ENCODE measurements at places on chromosomes 1 and 21.

DNA sequence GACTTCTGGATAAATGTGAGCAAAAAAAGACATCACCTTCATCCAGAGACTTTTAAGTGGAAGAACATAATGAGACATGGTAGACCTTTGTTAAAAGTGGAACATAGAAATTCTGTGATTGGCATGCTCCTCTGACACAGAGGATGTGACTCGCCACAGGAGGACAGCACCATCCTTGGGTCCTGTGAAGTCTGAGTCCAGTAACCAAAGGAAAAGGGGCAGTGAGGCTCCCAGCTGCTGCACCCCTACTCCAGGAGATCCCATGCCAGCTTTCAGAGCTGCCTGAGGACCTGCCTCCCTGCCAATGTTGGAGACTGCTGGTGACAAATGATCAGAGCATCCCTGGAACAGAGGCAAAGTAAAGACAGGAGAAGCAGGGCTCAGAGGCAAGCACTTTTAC is 136.2 kb downstream of the BRINP2 start:
- no peak for DNase-seq

DNA sequence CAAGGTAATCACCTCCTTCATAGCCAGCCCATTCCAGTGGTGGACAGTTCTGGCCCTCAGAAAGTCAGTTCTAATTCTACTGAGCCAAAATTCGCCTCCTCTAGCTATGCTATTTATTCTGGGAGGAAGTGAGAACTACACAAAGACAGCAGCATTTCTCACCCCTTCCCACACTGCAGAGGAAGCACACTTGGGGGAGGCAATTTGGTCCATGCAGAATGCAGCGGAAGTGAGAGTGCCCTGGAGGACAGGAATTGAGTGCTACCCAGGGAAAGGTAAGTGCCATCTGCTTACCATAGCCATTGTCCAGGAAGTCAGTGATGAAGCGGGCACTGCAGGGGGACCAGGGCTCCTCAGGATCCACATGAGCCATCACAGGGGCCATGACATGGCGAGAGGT is 3.7 kb downstream of the ADAMTS4 start:
- no peak for DNase-seq

DNA sequence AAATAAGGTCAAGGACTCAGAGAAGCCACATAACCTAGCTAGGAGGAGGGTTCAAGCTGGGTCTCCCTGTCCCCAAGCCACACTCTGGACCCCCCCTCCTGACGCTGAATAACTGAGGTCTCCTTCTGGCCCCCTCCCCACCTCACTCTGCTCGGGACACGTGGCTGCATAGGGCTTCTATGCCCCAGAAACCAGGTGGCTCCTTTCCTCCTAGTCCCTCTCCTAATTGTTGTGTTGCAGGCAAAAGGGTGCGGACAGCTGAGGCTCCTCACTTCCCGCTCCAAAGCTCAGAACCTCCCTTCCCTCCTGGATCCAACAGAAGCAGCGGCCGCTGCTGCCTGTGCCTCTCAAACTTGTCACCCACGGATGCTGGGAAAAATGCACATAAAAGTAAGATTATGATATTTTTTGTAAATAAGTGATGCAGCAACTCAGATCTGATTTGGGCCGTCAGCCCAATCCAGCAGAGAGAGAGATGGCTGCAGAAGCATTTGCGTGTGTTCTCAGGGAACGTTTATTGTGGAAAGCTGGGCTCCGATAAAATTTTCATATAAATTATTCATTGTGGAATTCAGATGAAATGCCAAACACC is 40.8 kb upstream of the C1orf174 start:
- DNase-seq: no peak

DNA sequence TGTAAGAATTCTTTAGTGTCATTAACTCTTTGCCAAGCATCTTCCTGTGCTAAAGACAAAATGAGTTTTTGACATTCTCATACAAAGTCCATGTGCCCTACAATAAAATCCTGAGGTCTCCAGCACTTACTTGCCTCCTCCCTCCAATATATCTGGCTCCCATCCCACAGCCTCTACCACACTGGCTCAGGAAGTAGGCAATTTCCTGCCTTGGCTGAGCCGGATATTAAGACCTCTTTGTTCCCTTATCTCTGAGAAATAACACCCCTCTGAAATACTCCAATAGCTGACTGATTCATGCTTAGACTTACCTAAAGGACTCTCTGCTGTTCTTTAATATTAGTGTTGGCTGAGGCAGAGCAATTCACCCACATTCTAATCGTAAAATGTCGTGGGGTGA is 37.6 kb upstream of the GORAB start:
- DNase-seq: no peak

DNA sequence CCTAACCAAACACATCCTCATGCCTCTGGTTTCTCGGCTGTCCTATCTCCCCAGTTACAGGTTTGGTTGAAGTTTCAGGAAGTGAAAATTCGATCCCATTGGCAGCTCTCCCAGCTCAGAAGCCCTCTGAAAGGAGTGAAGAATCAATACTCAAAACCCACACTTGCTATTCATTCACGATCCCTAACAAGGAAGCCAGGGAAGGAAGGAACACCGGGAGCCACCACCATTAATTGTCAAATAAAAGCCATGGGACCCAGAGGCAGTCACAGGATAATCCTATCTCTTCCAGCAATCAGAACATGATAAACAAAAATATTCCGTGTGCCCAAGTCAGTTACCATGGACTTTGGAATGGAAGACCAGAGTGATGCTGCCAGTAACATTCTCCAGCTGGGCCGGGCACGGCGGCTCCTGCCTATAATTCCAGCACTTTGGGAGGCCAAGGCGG is 7.0 kb downstream of the TMPRSS2 start:
- no peak for DNase-seq

GRCh38 chr21:39367783-39368182 is 18.9 kb upstream of the HMGN1 start:
- no peak for DNase-seq
